Left ventricle myocardium superior (tissue), 1 donor: ENCODE measurements at places on chromosomes 5 and 9. TPM values are rescaled to one million over a fixed set of nuclear protein-coding genes. Genes with fewer than 3 reads are reported as not detected.

Gene SLC46A2
- not detected for total RNA-seq

Gene IL33
- 16.8 TPM for total RNA-seq

Gene EFNA5
- total RNA-seq = 36.4 TPM

Gene WNK2
- 250 TPM for total RNA-seq

Gene N4BP3
- total RNA-seq = 2.7 TPM

Gene C9orf152
- not detected for total RNA-seq

Gene PLAC8L1
- 0.45 TPM for total RNA-seq

Gene TRPM3
- total RNA-seq = 0.35 TPM

Gene PELO
- total RNA-seq = 22.5 TPM

Gene STING1
- 46.3 TPM for total RNA-seq

Gene MAML1
- 13.5 TPM for total RNA-seq

Gene PLPP1
- 75.7 TPM for total RNA-seq

Gene PWWP2A
- 11.4 TPM for total RNA-seq
